Activated CD8-positive, alpha-beta memory T cell treated with anti-CD3 and anti-CD28 coated beads for 24 hours (primary cell): ENCODE measurements at places on chromosomes 3 and 15.
A peak's percentile ranks its signal among the peaks of the same experiment; 100 is the strongest.

- DNase-seq, result no peak
Measured at GRCh38 chr3:107985496-107985895, 105.3 kb downstream of the CD47 start.

- no peak for DNase-seq
Measured at GRCh38 chr3:115928376-115928775, 305.1 kb downstream of the GAP43 start.

GRCh38 chr15:57680021-57680420, 26.5 kb upstream of the POLR2M start:
- no peak for DNase-seq

- DNase-seq, result no peak
Measured at GRCh38 chr3:173778251-173778650, 380.7 kb downstream of the NLGN1 start.

DNA sequence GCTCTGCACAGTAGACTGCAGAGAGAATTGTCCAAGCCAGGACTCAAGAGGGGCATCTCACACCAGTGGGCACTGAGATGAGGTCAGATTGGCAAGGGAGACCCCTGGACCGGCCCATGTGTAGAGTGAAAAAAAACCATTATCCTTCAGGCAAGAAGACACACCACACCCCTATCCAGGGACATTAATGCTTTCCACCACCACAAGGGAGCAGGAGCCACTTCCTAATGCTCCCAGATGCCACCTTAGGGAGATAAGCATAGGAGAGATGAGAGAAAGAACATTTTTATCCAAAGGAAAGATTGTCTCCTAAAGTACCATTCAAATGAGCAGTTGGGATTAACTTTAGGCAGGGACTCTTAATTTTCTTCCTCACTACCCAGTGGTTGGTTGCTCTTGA, 109.6 kb upstream of the PTX3 start:
- no peak for DNase-seq

GRCh38 chr3:23816721-23817120, 11.0 kb downstream of the UBE2E1 start:
- no peak for DNase-seq

GRCh38 chr15:52579852-52580251, 11.0 kb upstream of the ARPP19 start:
- DNase-seq, result no peak

DNA sequence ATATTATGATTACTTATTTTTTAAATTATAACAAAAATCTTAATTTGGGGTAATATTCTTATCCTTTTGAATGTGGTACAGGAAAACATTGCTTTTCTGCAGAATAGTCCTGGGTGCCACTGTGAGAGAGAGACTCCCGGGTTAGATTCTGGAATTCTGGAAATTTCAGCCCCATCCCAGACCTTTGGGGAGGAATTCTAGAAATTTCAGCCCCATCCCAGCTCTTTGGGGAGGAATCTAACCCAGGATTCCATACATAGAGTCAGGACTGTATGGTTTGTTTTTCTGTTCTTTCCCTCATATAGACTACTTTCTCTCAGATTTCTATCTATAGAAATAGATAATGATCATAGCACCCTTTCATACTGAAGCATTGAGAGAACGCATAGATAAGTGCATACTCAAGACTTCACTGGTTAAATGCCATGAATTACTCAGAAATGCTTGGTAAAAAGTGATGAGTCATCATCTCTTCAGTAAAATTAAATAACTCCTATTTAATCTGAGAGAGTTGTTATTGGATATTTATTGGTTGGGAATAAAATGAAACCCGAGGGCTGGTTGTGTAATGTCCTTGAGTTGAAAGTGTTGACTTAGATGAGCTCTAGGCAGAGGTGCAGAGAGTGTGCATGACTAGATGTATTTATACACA, 8.3 kb downstream of the EIF2AK4 start:
- DNase-seq, result no peak

DNA sequence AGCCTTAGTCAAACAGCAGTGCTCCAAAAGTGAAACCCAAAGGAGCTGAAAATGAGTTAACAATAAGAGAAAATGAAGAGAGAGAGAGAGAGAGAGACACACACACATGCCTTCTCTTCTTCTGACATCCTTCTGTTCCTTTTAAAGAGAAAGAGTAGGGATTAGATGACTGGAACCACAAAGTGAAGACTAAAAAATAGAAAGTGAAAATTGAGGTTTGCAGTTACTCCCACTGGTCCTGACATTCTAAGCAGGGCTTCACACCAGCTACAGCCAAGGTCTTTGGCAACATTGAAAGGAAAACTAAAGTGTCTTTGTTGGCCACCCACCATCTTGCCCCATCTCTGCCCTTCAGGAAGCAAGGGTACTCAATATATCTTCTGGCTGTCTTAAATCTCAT, 59.2 kb downstream of the USP50 start:
- DNase-seq, result no peak

DNA sequence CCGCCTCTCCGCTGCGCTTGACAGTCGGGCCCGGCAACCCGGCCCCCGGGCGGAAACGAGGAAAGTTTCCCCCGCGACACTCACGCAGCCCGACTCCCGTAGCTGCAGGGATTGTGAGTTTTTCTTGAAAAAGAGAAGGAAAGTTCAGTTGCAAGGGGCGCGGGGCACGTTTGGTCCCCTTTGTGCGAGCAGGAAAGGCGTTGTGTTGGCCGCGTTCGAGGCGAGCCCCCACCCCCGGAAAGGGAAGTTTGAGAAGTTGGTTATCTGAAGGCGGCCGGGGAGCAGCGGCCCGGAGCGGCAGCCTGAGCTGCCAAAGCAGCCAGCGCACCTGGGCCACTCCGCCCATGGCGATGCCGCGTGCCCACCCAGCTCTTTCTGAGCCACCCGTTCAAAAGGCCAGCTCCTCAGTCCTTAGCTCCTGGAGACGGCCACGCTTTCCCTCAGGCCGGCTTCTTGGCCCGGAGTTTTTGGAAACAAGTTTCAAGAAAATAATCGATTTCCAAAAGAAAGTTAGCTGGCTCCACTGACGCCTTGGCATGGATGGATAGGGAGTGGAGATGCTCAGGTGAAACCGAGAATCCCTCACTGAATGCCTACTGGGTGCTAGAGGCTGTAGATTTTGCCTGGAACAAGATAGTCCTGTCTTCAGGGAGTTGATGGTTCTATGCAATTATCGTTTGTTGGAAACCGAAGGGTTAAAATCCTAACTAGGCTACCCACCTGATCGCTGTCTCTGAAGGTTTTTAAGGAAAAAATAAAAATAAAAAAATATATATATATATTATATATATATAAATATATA, 832 bp downstream of the TGFBR2 start:
- peak; percentile 89 for DNase-seq

DNA sequence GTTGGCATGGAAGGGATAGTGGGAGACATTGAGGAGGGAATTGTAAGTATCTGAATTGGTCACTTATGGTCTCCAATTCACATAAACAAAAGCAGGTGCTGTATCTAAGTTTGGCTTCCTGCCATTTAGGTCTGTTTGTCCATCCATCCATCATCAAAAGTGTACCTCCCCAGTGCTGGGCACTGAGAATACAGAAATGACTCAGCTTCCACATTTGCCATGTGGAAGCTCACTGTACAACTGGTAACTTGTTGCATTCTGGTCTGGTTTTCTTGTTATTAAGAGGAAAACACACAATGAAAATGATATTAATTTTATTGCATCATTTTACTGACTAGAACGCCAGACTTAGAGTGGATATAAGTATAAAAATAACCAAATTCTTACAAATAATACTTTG, 30.9 kb upstream of the MUC13 start:
- DNase-seq, result no peak

GRCh38 chr3:8553405-8553804, 51.8 kb downstream of the LMCD1 start:
- no peak for DNase-seq

GRCh38 chr15:72116731-72117485, 1.0 kb downstream of the MYO9A start:
- DNase-seq, result no peak

GRCh38 chr15:58746174-58746573, 3.3 kb downstream of the ADAM10 start:
- no peak for DNase-seq

DNA sequence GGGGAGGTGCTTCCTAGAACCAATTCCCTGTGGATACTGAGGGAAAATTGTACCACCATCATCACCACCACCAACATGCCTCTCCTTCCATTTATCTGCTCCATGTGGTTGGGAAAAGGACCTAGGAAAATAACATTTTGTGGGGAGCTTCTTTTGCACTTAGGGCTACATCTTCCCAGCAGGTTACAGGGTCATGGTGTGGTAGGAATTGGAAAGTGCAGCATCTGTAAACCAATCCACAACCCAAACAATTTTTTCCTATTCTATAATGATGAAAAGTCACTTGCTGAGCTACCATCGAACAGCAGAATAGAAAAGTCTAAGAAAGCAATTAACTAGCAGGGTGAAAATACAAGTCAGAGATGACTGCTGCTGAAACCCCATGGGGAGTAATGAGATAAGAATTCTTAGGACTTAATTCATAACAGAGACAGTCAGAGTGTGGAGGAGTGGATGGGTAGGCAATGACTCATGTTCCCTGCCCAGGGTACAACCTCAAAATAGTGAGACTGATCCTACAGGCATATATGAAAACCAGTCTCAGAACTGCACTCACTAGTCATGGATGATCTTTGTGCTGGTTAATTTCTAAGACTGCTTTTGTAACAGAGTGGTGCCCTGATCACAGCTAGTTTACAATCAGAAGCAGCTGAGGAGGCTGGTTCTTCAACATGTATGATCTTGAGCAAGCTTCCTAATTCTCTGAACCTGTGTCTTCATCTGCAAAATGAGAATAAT, 38.1 kb upstream of the LEKR1 start:
- DNase-seq, result no peak

DNA sequence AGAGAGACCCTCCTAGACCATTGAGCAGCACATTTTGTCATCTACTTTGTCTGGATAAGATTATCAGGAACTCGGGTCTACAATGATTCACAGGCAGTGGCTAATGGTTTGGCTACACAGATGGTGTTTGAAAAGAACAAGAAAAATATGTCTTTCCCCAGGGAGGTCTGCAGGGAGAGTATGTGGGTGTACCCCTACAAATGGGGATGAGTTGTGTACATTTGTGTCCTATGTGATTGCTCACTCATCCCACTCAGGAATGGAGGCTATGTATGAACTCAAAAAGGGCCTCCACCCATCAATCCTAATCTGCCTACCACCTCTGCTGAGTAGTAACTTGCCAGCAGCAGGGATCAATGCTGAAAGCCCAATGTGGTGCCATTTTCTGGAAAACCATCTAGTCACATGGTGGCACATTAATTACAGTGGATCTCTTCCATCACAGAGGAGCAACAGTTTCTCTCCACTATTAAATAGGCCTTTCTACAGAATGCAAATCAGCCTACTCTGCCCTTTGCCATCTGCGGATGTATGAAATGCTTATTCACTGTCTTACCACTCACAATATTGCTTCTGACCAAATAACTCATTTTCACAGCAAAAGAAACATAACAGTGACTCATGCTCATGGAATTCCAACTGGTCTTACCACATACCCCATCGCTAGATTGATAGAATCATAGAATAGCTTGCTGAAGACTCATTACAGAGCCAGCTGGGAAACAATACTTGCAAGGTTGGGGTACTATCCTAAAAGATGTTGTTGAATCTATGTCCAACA, 48.3 kb upstream of the TRIM42 start:
- DNase-seq, result no peak

DNA sequence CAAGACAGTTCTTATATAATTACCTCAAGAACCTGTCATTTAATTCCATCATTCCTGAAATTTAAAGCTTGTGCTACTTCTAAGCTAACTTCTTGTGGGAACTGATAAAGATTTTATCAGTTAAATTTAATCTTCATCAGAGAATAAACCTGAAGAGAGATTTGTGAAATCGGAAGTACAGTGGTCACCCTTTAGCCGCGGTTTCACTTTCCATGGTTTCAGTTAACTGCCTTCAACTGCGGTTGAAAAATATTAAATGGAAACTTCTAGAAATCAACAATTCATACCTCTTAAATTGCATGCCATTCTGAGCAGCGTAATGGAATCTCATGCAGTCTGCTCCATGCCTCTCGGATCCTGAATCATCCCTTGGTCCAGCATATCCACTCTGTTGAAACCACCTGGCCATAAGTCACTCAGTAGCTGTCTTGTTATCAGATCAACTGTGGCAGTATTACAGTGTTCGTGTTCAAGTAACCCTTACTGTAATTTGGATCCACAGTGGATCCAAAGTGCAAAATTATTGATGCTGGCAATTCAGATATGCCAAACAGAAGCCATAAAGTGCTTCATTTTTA, 626.1 kb downstream of the CADM2 start:
- no peak for DNase-seq

DNA sequence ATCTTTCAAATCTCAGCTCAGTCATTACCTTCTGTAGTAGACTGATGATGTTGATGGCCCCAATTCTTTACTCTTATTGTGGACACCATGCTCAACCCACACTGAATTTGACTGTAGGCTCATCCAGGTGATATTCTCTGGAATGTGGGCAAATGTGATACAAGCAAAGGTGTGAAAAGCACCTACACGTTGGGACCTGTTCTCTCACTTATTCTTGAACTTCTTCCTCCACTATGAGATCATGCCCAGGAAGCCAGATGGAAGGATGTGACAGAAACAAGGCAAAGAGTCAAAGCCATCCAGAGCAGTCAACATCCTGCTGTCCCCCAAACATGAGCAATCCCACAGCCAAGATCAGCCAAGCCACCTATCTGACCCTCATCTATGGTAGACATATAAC, 471.2 kb upstream of the UBE2E2 start:
- DNase-seq, result no peak

DNA sequence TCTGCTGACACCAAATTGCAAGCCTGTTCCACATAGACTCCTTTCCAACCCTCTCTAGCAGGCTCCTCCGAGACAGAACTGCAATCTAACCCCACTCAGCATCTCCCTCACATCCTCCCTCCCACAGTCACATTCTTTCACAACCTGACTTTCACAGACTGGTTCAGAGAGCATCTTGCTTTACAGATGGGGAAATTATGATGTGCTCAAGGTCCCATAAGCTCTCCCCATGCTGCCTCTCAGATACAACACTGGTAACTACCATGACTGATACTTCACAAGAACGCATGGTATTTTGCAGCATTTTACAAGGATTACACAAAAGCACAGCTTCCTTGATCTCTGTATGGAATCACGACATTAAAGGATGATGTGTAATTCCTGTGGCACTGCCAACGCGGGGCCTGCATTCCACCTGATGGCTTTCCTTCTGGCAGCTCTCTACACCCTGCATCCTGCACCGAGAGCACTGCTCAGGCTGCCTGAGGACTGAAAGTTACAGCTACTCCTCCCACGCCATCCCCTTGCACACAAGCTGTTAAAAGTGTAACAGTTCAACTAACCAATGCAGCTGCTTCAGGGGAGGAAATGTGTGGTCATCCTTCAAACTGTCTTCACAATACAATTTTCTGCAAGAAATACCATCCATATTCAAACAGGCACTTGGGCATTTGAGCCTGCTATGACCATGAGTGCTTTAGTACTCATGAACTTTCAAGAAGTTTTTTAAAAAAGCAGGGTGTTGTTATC, 27.6 kb downstream of the TBC1D2B start:
- DNase-seq, result peak; percentile 84

GRCh38 chr3:56137415-56137814, 330.9 kb downstream of the ERC2 start:
- DNase-seq, result no peak
